ENCODE measurements at places on chromosomes 7 and 10.

- DNase-seq = no peak
Observed at GRCh38 chr10:51843966-51844365, 144.6 kb upstream of the CSTF2T start.

DNA sequence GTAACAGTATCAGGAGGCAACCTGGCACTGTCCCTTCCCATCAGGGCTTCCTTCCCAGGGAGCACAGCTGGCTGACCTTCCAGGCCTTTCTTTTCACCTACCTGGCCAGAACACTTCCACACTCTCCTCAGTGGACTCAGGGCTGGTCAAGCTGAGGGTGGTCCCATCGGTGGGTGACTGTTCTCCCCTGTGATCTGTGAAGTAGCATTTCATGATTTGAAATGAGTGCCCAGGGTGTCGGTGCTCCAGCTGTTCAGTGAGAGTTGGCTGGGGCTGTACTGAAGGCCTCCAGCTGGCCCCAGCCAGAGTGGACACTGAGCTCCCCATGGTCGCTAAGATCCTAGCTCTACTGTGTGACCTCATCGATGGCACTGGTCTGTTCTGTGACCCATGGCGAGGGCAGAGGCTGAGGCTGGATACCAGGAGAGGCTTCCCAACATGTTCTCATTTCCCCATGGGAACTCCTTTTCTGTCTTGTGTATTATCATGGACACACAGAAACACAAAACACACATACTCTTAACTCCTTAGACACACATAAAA lies at the start of gene FAM170B:
TSS of gene FAM170B (minus strand) at position 316 of the 543 bp plus-strand sequence. CDS start at position 213, 103 bp downstream.
- no peak for DNase-seq

DNA sequence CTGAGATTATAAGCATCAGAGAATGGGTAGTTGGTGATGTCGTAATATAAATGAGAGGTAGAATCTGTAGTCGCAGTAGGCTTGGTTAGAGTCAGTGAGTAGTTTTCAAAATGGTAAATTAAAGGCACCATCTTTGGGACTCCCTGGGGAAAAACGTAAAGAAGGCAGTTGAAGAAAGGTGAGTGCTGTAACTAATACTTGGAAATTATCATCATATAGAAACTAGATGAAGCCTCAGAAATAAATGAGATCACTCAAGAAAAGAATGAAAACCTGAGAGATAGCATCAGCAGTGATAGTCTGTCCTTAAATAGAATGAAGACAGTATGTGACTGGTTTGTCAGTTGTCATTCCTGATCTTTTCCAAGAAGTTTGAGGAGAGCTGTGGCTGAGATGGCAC lies 23.8 kb downstream of the PALS2 start:
- DNase-seq = no peak

GRCh38 chr10:60975716-60976115 lies 31.7 kb upstream of the RHOBTB1 start:
- no peak for DNase-seq

- no peak for DNase-seq
Observed at GRCh38 chr10:111481866-111482265, 405.0 kb downstream of the ADRA2A start.

Measured in activated T-cell treated with anti-CD3 and anti-CD28 coated beads for 48 hours (primary cell).